Activated T-helper 17 cell treated with anti-CD3 and anti-CD28 coated beads, Interleukin-2, amount 50 U/mL, for 72 hours (primary cell): ENCODE measurements at places on chromosomes 3 and 15. TPM values are rescaled to one million over a fixed set of nuclear protein-coding genes. Genes with fewer than 3 reads are reported as not detected.

DNA sequence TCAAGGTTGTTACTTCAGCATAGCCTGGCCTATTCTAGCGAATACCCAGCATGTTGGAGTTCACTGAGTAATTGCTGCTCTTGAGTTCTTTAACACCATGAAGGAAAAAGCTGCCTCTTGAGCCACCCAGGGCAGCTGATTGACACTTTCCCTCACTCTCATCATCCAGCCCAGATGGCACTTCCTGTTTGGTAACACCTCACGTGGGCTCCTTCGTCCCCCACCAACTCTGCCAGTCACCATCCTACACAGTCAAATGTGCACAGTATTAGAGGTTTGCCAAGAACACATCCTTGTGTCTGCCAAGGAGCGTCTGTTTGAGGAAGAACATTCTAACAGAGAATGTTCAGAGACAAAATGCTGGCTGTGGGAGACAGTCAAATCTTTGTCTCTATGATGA lies 266.3 kb downstream of the RPLP1 start:
- H3K4me3 ChIP-seq, result peak overlapping the region; percentile 58
- no peaks in the 10 kb centered on the region for H3K36me3 ChIP-seq
- peaks cover 49% of the 10 kb centered on the region for H3K4me1 ChIP-seq
- H3K27me3 ChIP-seq, result no peaks in the 10 kb centered on the region
- H3K27ac ChIP-seq, result peak overlapping the region; percentile 50

GRCh38 chr15:23574742-23575141 lies 9.3 kb downstream of the MKRN3 start:
- no peak for ATAC-seq
- H3K4me3 ChIP-seq, result no peak overlapping the region
- H3K27me3 ChIP-seq, result no peaks in the 10 kb centered on the region
- H3K4me1 ChIP-seq, result no peaks in the 10 kb centered on the region
- H3K36me3 ChIP-seq, result no peaks in the 10 kb centered on the region
- no peak overlapping the region for H3K27ac ChIP-seq

The FRMD5 gene
- 0.26 TPM for total RNA-seq

The INKA1 gene
- 0.26 TPM for total RNA-seq

The CASR gene
- total RNA-seq, result 0.82 TPM
